Right ventricle myocardium inferior (tissue), 1 donor: ENCODE measurements at places on chromosomes 11 and 22. TPM values are rescaled to one million over a fixed set of nuclear protein-coding genes. Genes with fewer than 3 reads are reported as not detected.

Gene ST14
- total RNA-seq = 2.1 TPM

Gene CRYBA4
- not detected for total RNA-seq

DNA sequence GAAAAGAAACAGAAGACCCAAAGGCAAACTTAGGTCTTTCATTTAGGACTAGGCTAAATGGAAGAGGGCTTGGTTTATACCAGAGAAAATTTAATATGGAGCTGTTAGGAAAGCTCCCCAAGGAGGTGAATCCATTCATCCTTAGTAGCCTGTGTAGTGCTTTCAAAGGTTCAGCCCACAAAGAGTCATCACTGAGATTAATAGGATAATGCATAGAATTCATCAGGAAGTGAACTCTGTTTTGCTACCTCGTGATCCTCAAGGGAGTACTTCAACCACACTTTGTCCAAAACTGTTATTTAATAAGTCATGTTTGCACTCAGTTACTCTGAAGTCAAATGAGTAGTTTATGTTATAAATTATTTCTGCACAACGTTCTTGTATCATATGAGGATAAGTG lies 43.3 kb upstream of the MMP7 start:
- DNase-seq = no peak

- peak; percentile 57 for DNase-seq
These were observed 269.9 kb downstream of the TBC1D22A start for GRCh38 chr22:47032091-47032943.

DNA sequence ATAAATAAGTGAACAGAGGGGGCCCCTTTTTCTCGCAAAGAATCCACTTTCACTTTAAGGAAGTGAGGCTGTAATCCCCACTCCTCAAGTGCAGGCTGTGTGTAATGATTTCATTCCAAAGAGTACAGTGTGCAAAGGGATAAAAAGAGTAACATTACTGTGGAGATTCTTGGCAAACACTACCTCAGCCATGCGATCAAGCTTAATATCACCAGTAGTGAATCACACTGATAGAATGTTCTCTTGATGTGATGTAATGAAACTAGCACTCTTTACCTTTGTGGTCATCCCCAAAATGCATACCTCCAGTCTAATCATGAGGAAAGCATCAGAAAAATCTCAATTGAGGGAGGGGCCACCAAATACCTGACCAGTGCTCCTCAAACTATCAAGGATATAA lies 246.1 kb upstream of the CHORDC1 start:
- no peak for DNase-seq

- DNase-seq = peak; percentile 86
These were observed 88.4 kb downstream of the PDE2A start for GRCh38 chr11:72585762-72586311.
